ENCODE measurements at places on chromosomes 7 and 10.

DNA sequence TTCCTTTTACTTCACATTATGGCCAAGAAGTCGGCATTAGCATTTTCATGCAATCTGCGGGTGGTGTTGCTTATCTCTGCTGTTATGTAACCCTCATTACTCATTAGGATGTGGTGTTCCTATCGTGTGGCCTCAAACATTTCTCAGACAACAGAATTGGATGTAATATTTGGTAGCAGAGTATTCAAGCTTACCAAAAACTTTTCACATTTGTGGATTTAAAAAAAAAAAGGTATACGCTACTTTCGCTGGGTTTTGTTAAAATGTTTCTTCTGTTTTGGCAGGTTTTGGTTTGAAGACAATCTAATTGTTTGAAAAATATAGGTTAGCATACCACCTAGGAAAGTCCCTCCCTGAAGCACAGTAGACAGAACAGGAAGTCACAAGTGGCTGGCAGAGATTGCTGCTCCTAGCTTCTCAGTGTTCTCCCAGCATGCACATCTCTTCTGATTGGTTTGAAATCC is 128.8 kb downstream of the GATA3 start:
- no peak for DNase-seq

GRCh38 chr10:61705022-61705613 is 42.4 kb downstream of the CABCOCO1 start:
- no peak for DNase-seq

GRCh38 chr10:71158902-71159301 is 53.5 kb upstream of the UNC5B start:
- DNase-seq = no peak

GRCh38 chr7:158979635-158980351 is 123.4 kb downstream of the DYNC2I1 start:
- no peak for DNase-seq

- no peak for DNase-seq
Measured at GRCh38 chr7:88111140-88111743, 108.6 kb downstream of the SRI start.

GRCh38 chr10:87089746-87090145 is 4.9 kb downstream of the GLUD1 start:
- DNase-seq = no peak

GRCh38 chr10:35335133-35336083 is 901 bp upstream of the CCNY start:
- DNase-seq = no peak

DNA sequence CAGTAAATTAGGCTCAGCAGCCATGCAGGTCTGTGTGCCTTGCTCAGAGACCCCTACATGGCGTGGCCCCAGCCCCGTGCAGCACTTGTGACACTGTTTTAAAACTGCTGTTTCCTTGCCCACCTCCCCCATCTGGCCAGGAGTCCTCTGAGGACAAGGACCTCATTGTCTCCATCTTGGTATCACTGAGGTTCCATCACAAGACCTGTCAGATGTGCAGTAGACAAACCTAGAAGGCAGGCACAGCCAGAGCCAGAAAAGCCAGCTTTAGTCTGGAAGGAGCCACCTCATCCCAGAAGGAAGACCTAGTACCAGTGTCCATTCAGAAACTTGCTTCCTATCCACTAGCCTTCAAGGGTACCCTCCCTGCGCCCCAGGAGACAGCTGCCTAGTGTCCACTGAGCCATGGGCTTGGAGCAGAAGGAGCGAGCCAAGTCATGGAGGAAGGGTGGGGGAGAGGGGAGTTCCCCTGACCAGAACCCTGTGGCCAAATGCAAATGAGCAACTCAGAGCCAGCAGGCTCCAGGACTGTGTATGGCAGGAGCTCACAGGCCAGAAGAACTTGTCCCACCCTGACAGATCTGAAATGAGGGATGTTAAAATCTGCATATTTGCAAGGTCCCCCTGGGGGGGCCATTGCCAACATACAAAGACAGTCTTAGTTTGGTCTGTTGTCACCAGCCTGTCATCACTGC is 176.1 kb downstream of the SH3PXD2A start:
- DNase-seq = no peak

- no peak for DNase-seq
Measured at GRCh38 chr7:150388709-150389531, 9.8 kb downstream of the ZNF775 start.

GRCh38 chr10:70683601-70683934 is 11.3 kb downstream of the ADAMTS14 start:
- no peak for DNase-seq

DNA sequence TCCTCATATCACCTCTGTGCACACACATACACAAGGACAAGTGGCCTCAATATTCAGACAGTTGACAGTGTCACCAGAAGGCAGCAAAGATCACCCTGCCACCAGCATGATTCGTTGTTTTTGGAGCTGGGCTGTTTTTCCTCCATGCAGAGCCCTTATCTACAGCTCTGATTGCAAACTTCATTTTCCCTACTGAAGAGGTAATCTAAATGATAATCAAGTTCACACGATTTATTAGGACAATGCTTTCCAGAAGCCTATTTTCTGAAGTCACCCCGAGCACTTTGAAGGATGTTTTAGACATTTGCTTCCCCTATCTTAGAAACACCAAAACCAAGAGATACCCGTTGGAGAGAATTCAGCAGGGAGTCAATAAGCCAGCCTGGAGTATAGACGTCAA is 46.0 kb upstream of the ADAM12 start:
- no peak for DNase-seq

- no peak for DNase-seq
Measured at GRCh38 chr10:102227050-102227449, 951 bp downstream of the ELOVL3 start.

- DNase-seq = no peak
Measured at GRCh38 chr7:20560325-20561180, 54.9 kb upstream of the ABCB5 start.

- DNase-seq = no peak
Measured at GRCh38 chr10:120131183-120131582, 238.7 kb downstream of the SEC23IP start.

GRCh38 chr7:12504149-12504548 is 66.4 kb upstream of the SCIN start:
- DNase-seq = no peak

DNA sequence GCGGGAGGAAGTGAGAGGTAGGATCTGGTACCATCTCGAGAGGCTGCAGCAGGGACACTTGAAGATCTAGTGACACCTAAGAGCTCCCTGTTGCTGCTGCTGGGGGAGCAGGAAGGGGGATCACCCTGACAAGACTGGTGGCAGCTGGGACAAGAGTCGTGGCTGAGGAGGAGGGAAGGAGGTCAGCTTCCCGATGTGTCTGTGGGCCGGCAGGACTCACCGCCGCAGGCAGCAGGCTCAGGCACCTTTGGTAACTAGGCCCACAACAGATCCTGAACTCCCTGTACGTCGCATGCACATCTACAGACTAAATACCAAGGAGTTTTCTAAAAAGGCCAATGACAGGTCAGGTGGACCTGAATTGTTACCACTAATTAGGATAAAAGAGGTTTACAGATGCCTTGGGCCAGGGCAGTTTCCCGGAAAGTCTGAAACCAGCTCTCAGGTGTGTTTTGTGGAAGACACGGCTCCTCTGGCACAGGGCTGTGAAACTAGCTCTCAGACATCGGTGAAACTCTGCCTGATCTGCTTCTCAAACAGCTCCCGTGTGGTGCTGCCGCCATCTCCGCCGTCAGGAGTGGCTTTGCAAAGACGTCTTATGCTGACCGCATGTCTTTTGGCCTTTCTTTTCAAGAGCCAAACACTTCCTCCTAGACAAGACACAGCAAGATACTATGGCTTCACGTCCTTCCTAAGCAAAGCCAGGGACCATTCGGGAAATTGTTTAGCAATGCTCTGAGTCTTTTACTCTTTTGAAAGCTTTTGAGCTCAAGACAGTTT is 609.7 kb downstream of the PTPRN2 start:
- no peak for DNase-seq

- no peak for DNase-seq
Measured at GRCh38 chr10:79447911-79448731, 2.7 kb upstream of the ZCCHC24 start.

GRCh38 chr10:72015841-72016240 is 51.6 kb downstream of the CHST3 start:
- no peak for DNase-seq

DNA sequence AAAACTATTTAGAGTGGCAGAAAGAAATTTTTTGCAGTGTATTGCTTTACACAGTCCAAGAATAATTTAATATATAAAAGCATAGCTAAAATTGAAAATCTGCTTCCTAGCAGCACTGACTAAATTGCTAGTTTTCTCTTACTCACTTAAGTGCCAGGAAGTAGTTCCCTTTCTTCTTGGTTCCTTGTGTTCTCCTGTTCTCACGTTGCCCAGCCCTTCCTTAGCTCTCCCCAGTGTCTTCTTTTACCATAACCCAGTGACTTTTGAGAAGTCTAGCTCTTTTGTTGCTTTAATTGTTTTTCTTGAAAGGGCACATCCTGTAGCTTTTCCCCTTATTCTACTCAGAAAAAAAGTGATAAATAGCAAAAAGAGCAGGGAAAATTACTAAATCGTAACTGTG is 215.5 kb downstream of the THSD7A start:
- DNase-seq = no peak

DNA sequence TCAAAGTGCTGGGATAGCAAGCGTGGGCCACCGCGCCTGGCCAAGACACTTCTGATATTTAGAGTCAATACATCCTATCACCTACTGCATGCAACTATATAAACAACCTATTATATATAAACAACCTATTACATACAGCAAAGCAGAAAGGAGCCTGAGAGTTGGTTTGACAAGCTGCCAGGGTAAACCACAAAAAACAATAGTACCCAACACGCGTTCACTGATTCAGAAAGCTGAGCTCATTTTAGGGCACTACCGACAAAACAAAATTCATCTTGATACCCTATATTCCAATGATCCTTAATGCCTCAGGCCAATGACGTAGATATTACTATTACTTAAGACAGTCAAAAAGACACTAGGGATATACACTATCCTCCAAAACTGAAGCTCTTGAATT is 16.2 kb downstream of the MALSU1 start:
- no peak for DNase-seq

DNA sequence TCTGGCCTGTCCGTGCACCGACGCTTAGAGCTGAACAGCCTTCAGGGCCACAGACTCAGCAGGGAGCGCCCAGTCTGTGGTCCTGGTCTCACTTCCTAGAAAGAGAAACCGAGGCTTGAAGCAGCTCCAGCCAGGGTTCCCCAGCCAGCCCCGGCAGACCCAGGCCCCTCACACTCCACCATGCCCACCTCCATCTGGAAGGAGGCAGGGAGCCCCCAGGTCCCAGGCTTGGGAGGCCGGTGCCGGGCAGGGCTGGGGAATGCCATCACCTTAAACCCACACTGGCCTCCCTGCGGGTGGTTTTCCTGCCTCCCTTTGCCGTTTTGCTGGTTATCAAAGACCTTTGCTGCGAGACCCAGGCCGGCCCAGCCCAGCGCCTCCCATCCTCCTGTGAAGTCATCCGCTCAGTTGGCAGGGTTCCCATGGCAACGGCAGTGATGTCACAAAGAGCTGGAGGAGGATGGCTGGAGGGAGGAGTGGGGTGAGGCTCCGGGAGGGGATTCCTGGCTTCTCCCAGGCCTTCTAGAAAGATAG is 24.0 kb downstream of the ELFN1 start:
- DNase-seq = no peak

- no peak for DNase-seq
Measured at GRCh38 chr7:922334-923107, 32.0 kb downstream of the ADAP1 start.

- DNase-seq = no peak
Measured at GRCh38 chr7:151138153-151138851, 29.2 kb downstream of the GBX1 start.

GRCh38 chr10:130244031-130244927 is 108.1 kb downstream of the GLRX3 start:
- no peak for DNase-seq

DNA sequence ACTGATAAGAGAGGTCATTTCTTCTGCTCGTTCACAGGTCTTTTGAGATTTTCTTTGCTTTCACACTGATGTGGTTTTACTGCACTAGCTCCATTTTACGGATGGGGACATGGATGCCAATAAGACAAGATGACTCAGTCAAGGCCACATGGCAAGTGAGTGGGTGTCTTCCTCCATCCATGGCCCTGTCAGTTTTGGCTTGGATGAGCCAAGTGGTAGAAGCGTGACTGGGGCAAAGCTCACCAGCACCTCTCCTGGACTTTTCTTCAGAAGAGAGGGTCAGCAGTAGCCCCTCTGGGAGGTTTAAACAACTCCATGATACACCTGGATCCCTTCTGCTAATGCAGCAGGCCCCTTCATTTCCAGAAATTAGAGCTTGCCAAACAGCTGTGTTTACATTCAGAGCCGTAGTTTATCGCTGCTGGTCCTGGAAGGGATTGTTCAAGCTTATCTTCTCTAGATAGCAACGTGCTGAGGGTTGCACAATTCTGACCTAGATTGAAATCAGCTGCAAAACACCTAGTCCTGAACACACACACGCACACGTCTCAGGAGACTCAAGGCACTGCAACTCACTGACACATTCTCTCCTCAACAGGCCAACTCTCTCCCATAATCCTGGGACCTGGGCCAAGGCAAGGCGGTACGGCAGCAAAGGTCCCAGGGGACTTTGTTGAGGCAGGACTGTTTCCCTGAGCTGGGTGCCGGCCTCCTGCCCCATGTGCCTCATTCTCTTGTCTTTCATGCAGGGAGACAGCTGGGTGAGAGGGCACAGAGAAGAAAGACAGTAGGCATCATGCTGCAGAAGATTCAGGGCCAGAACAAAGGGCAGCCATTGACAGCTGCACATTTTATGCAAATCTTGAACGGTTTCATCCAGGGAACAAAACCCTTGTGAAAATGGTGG is 14.2 kb upstream of the PDCD4 start:
- no peak for DNase-seq

- no peak for DNase-seq
Measured at GRCh38 chr7:138374119-138374693, 85.9 kb upstream of the TRIM24 start.

- DNase-seq = no peak
Measured at GRCh38 chr10:98301664-98302319, 33.8 kb upstream of the LOXL4 start.

DNA sequence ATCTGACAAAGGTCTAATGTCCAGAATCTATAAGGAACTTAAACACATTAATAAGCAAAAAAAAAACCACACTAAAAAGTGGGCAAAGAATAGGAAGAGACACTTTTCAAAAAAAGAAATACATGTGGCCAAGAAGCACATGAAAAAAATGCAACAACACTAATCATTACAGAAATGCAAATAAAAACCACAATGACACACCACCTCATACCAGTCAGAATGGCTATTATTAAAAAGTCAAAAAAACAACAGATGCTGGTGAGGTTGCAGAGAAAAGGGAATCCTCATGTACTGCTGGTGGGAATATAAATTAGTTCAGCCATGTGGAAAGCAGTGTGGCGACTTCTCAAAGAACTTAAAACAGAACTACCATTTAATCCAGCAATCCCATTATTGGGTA is 119.0 kb downstream of the LMBR1 start:
- DNase-seq = no peak

DNA sequence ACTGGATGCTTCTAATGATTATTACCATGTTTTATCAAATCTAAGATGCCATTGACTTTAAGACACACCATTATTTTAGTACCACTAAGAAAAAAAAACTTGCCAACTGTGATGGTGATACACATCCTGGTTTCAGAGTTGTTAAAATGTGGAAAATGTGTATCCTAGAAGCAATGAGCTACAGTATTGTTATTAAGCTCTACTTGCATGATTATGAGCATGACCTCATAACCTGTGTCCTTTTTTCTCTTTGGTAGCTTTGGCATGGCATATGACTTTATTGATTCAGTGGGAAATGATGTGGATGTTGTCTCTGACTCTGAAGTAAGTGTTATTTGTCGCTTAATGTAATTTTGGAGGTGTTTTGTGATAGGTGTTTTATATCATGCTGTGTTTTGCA is 3.3 kb downstream of the EDRF1 start:
- DNase-seq = no peak

- no peak for DNase-seq
Measured at GRCh38 chr7:111038185-111038584, 52.7 kb upstream of the LRRN3 start.

Data from activated T-helper 1 cell treated with anti-CD3 and anti-CD28 coated beads, Interleukin-2, amount 50 U/mL, for 16 hours (primary cell).